Activated T-cell treated with anti-CD3 and anti-CD28 coated beads for 48 hours (primary cell): ENCODE measurements at places on chromosomes 4 and X.

DNA sequence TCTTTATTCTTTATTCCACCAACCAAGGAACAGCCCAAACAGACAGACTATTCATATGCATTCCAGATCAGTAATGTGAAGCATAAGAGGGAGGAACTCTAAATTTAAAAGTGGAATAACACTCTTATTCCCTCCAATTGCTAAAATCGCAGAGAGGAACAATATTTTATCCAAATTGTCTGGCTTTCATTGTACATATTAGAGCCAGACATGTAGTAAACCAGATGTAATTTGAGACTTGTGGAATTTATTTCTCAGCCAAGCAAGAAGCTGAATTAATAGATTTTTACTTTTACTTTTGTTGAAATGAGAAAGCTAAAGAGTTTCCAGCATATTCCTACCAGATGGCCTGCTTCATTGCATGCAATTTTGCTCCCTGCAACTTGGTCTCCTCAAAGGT is 674.6 kb upstream of the SLIT2 start:
- DNase-seq = no peak

DNA sequence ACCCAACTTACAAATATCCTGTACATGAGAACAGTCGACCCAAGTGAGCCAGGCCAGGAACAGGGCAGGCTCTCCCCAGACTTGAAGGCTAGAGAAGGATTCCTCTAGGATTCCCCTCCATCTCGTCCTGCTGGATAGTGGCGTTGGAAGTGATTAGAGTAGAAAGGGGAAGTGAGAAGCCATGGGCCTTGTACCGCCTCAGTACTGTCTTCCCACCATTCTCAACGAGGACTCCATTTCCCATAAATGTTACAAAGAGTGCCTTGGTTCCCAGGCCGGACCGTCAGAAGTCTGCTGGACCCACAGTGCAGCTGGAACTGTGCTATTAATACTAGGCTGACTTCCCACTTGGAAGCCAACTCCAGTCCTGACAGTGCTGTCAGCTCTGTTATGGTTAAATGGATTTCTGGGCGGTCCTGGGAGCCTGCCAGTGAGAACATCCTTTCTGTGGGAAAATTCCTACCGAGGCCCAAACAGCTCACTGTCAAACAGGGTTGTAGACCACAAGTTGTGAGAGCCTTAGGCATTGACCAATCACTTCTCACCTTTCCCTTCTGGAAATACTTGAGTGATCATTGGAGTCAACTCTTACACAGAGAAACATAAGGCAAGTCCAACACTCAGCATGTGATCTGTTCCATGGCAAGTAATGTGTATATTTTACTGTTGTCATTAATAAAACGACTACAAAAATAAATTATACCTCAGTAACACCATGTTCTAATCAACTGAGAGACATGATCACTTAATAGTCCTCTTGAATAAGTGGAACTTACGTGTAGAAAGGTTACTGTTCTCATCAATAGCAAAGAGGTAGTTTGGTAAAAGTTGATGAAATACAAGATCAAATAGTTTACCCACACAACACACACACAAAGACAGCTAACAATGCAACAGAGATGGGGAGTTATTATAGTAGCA is 58.4 kb downstream of the AMELX start:
- DNase-seq = no peak

DNA sequence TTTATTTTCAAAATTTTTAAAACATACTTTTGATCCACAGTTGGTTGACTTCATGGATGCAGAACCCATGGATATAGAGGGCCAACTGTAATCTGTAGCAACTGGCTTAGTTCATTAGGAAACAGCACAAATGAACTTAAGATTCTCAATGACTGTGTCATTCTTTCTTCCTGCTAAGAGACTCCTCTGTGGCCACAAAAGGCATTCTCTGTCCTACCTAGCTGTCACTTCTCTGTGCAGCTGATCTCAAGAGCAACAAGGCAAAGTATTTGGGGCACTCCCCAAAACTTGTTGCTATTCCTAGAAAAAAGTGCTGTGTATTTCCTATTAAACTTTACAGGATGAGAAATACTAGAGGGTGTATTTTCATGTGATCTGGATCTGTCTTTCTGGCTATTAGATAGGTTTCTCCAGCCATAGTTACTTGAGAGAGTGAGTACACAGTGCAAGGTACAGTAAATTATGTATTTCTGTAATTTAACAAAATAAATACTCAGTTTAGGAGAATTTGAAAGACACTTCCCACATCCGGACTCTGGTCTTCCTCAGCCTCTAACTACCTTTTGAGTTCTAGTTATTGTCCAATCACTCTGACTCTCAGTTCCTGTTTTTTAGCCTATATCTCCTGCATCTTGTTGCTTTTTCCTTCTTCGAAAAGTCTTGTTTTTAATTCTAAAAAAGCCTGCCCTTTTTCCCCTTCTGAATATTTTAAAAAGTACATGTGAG is 21.8 kb downstream of the TLR2 start:
- DNase-seq = no peak

- no peak for DNase-seq
These were observed 25.3 kb downstream of the VSIG4 start for GRCh38 chrX:66014556-66014955.

DNA sequence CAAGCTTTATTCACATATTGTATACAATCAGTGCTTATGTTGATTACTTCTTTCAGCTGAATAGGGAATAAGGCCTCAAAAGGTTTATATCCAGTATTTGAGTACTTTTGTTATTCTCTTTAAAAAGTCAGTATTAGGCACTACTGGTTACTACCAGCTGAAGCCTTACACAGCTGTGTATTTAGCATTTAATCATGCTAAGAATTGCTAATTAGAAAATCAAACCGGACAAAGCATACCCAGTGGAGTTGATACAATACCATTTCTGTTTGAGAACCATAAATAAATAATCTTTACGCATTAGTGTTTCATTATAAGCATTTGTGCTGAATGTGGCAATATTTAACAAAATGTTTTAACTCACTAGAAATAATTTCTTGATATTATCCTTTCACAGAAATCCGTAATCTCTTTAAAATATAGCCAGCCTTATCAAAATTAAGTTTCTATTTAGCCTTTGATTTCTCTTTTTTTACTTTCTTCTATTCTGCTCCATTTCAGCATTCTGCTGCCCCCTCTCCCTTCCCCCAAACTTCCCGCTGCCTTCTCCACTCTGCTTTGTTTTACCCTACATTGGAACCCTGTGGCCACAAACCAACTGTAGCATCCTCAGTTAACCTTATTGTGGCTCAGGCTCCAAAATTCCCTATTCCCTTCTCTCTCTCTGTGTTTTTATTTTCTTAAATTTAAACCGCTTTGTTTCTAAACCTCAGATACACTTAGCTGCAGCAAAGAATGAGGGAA is 37.8 kb downstream of the UGT8 start:
- no peak for DNase-seq

- DNase-seq = no peak
These were observed 38.3 kb downstream of the LHFPL1 start for GRCh38 chrX:112641449-112641848.

- DNase-seq = no peak
These were observed 23.5 kb upstream of the THOC2 start for GRCh38 chrX:123756320-123756719.

DNA sequence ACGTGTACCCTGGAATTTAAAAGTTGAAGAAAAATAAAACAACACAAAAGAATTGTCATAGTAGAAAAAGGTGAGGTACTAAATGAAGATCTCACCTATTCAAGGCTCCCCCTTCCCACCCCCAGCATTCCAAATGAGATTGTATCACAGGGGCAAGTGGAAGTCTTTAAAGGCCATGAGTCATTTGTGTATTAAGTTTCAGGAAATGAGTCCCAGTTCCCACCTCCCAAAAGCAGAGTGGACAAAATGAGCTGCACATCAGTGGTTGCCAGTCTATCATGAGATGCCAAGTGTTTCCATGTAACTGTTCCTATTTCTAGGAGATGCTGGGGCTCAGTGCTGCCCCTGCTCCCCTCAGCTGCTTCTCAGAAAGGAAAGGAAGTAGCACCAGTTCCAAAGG is 20.1 kb downstream of the ARHGEF9 start:
- DNase-seq = no peak

- no peak for DNase-seq
These were observed 17.1 kb upstream of the ARHGAP10 start for GRCh38 chr4:147714575-147715401.

GRCh38 chr4:152399246-152399645 is 136.6 kb downstream of the FBXW7 start:
- no peak for DNase-seq

DNA sequence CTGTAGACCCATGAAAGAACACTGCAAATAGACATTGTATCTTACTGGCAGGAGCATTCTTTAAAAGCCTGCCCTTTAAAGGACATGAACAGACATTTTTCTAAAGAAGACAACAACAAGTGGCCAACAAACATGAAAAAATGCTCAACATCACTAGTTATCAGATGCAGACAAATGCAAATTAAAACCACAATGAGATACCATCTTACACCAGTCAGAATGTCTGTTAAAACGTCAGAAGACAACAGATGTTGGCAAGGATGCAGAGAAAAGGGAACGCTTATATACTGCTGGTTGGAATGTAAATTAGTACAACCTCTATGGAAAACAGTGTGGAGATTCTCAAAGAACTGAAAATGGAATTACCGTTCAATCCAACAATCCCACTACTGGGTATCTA is 77.2 kb downstream of the ATP10D start:
- no peak for DNase-seq
